ENCODE measurements at places on chromosomes 1 and 21.
A peak's percentile ranks its signal among the peaks of the same experiment; 100 is the strongest.

- no peak for DNase-seq
Observed at GRCh38 chr21:14690886-14691285, 144.8 kb upstream of the SAMSN1 start.

- DNase-seq: no peak
Observed at GRCh38 chr1:240711020-240711419, 99.1 kb upstream of the GREM2 start.

GRCh38 chr1:70961374-70961975, 86.1 kb downstream of the PTGER3 start:
- DNase-seq: no peak

- peak; percentile 75 for DNase-seq
Observed at GRCh38 chr1:58809325-58810010, 25.6 kb upstream of the JUN start.

DNA sequence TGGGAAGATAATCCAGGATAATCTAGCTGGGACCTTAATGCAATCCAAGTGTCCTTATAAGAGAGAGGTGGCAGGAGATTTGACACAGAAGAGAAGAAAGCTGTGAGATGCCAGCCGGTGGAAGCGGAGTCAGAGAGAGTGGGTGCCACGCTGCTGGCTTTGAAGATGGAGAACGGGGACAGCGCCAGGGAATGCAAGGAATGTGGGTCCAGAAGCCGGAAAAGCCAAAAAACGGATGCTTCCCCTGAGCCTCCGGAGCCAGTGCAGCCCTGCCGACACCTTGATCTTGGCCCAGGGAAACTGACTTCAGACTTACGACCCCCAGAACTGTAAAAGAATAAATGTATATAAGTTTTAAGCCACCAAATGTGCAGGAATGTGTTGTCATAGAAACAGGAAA, 152.6 kb downstream of the ZNF281 start:
- DNase-seq: peak; percentile 14

GRCh38 chr1:223423641-223424233, 30.5 kb downstream of the CCDC185 start:
- peak; percentile 59 for DNase-seq

DNA sequence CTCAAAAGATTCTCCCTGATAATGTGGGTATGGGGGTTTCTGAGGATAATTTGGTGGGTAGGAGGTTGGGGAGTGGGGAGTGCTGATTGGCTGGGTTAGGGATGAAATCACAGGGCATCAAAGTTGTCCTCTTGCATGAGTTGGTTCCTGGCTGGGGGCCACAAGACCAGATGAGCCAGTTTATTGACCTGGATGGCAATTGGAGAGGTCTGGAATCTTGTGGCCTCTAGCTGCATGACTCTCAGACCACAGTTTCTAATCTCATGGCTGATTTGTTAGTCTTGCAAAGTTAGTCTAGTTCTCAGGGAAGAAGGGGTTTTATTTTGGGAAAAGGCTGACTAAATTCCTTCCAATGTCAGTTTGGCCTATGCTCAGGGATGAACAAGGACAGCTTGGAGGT, 3.3 kb upstream of the GBP1 start:
- DNase-seq: peak; percentile 87

GRCh38 chr1:26177182-26177684, at the start of gene CNKSR1:
Gene CNKSR1, plus strand, starts transcription at chr1:26177491. Its CDS starts 57 bp downstream, at chr1:26177548.
- DNase-seq: no peak

DNA sequence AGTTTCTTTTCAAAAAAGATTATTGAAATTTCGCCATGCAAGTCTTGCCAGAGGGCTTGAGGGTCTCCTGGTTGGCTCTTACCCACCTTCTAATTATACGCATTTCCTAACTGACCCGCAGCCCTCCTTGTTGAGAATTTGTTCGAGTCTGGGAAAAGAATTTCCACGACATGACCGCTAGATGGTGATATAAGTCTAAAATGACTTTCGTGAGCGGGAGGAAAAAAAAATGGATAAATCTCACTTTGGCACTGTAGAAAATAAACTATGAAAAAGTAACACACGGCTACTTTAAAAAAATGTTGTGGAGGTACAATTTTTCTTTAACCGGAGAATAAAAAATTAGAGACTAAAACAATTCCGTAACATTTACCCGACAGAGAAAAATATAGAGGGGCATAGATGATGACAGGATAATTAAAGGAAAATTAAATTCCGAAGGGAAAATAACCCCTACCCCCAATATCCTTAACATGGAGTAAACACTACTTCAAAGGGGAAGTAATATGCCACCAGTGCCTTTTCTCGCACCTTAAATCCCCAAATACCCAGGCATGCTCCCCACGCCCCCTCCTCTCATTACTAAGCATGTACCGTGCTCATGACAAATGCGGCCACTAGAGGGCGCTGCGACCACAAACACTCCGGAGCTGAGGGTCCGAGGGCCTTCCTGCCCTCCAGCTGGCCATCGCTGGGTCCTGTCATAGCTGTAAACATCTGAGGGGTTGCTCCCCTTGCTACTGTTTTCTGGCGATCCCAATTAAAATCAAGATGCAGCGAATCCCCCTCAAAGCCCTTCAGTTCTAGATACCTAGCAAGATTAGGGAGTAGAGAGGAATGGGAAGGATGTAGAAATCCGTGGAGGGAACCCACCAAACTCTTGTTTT, 266.9 kb downstream of the ASTN1 start:
- peak; percentile 63 for DNase-seq

GRCh38 chr21:36059823-36060158, 535 bp downstream of the SETD4 start:
- no peak for DNase-seq

DNA sequence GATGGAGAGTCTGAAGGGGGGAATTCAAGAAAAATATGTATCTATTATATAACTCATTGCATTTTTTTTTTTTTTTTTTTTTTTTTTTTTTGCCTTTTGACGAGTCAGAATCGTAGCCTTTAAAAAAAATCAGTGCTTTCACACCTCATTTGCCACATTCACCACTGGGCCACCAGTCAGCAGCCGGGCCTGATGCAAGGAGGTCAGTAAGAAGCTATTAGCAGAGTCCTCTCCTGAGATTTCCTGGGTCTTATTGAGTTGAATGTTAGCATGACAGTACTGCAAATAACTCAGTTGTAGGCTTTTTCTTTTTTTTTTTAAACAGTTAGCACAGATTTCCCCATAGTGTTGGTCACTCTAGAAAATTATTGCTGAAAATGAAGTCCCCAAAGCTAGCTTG, 139.8 kb downstream of the SPATA17 start:
- DNase-seq: no peak

DNA sequence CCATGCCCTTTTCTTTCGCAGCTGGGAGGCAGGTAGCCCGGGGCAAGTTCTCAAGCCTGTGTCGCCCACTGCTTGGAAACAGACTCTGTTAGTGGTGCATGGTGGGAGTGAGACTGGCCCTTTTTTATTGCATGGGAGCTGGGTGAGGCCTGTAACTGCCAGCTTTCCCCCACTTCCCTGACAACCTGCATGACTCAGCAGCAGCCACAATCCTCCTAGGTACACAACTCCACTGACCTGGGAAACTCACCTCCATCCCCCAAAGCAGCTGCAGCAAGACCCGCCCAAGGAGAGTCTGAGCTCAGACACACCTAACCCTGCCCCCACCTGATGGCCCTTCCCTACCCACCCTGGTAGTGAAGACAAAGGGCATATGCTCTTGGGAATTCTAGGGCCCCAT, 25.8 kb downstream of the PIGP start:
- no peak for DNase-seq

DNA sequence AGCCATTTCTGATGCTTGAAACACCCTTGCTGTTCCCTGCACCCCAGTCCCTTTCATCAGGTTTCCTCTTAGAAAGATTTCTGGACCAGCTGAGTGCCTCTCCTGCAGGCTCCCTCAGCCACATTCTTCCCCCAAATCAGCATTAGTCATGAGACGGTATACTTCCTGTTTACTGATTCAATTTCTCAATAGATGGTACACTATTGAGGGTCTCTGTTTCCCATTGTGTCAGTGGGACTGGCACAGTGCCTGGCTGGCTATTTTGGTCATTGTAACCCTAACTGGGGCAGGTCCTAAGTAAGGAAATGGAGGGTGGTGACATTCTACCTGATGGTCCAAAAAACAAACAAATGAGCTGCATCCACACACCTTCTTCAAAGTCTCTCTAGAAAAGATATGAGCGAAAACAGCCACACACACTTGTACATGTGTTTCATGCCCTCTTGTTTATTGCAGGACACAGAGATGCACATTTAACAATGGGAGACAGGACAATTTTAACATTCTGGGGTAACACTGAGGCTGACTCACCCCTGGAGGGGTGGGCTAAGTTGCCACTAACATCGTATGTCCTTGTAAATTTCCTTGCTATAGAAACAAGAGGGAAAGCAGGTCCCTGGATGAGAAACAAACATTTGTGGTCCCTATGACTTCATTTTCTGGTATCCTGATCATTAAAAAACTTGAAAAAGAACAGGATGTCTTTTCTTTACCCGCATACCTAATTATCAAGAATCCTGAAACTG, 77.5 kb downstream of the RRAGC start:
- no peak for DNase-seq

- DNase-seq: no peak
Observed at GRCh38 chr1:145771056-145771455, 51.8 kb downstream of the CD160 start.

Measured in EH (cell line).